ENCODE measurements at places on chromosomes 7 and 10.

DNA sequence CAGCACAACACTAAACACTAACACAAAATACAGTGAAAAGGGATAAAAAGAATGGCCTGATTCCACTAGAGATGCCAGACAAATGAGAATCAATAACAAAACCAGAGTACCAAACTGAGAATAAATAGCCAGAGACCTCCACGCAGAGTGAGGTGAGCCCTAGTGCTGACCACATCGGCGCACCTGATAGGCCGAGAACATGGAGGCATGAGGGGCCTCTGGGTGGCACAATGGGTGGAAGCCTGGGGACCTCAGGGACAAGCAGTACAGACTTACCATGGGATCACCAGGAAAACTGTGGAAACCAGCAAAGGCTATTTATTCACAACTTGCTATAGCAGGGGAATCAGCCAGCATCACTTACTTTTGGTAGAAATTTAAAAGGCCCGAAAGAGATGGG is 1.8 kb upstream of the CSGALNACT2 start:
- DNase-seq: no peak

DNA sequence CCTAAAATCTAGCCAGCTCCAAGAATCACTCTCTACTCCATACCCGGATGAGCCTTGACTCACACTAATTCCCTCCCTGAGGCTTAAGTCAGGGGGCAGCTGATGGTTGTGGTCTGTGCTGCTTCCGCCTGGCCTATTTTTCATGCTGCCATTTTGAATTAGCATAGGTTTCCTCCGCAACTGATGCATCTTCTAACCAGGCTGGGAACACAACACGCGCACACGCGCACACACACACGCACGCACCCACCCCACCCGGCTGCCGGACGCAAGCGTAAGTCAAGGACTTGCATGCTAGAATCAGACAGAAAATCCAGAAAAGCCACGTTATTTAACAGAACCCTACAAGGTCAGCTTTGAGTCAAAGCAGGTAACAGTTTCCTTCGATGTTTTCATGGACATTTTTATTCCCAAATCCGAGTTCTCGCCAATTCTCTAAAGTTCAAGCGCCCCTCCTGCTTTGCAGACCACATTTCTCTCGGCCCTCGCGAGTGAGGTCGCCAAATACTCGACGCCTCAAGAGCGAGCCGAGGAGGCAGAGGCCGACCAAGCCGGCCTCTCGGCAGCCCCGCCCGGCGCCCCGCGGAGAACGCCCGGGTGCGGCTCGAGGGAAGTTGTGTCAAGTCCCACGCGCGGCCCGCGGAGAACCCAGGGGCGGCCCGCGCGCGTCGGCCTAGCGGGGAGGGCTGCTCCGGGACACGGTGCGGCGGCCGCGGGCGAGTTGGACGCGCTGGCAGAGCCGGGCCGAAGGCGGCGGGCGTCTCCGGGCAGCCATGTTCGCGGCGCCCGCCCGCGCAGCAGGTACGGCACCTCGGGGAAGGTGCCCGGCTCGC is 961 bp downstream of the SCRN1 start:
- peak; percentile 8 for DNase-seq

GRCh38 chr7:115024276-115024675 is 102.4 kb downstream of the MDFIC start:
- DNase-seq: no peak

- no peak for DNase-seq
These were observed 16.3 kb upstream of the VPS26A start for GRCh38 chr10:69107699-69108098.

- DNase-seq: no peak
These were observed 120.2 kb upstream of the TMEM229A start for GRCh38 chr7:124152859-124153692.

- no peak for DNase-seq
These were observed 67.3 kb downstream of the DAGLB start for GRCh38 chr7:6380310-6381095.

DNA sequence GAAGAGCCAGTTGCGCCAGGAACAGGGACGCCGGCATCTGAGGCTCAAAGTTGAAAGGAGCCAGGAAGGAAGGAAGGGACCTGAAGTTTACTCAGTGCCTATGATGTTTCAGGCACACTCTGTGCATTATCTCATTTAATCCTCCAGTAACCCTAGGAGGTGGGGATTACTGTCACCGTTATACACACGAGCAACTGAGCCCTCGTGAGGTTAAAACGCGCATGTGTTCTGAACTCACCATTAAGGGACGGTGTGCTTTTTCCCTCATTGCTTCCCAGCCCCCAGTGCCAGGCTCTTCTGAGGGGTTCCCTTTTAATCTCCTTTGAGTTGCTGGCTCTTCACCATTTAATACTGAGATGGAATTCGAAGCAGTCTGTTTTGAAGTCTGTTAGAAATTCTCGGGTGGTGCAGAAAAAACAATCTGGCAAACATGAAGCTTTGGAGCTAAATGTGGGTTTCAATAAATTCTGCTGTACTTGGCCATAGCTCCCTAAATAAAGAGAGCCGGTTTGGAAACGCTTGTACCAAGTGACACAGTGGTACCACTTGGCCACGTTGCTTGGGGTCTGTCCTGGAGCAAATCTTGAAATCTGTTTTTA is 102.2 kb downstream of the TAX1BP1 start:
- no peak for DNase-seq

GRCh38 chr10:20034732-20035131 is 218.5 kb downstream of the PLXDC2 start:
- no peak for DNase-seq

DNA sequence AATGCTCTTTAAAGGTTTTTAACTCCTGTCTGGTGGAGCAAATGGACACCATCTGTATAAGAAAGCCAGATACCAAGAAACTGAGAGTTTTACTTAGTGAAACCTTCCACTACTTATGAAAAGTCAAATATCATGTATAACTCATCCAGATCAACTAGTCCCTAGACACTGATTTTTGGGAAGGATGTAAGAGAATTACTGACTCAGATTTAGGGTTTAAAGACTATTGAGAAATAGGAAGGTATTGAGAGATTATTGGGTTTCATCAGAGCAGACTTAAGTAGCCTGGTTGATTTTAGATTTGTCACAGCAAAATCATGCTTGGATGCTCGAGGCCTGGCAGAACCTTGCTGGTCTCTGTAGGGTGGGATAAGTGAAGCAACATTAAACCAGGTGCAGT is 3.1 kb downstream of the CSTF2T start:
- DNase-seq: no peak

- no peak for DNase-seq
These were observed 10.7 kb upstream of the SFMBT2 start for GRCh38 chr10:7421526-7421925.

DNA sequence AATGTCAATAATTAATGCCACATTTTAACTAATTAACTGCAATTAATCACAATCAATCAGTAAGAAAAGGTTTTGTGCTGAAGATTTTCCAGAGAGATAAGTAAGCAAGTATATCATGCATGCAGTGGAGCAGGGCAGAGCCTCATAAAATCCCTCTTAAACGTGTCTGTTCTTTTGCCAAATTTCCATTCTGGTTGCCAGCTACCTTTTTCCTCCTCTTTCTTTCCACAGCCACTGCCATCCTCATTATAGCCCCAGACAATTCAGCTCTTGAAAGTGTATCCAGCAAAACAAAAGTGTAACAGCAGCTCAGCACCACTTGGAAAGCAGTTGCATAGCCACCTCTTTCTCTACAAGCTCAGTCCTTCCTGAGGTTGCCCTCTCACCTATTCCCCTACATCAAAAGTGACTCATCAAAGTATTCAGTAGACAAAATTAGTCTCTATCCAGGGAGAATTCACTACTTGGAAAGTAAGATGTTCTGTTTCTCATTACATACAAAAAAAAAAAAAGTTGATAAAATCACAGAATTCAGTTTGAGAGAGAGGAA is 26.9 kb upstream of the EPHB6 start:
- DNase-seq: no peak

DNA sequence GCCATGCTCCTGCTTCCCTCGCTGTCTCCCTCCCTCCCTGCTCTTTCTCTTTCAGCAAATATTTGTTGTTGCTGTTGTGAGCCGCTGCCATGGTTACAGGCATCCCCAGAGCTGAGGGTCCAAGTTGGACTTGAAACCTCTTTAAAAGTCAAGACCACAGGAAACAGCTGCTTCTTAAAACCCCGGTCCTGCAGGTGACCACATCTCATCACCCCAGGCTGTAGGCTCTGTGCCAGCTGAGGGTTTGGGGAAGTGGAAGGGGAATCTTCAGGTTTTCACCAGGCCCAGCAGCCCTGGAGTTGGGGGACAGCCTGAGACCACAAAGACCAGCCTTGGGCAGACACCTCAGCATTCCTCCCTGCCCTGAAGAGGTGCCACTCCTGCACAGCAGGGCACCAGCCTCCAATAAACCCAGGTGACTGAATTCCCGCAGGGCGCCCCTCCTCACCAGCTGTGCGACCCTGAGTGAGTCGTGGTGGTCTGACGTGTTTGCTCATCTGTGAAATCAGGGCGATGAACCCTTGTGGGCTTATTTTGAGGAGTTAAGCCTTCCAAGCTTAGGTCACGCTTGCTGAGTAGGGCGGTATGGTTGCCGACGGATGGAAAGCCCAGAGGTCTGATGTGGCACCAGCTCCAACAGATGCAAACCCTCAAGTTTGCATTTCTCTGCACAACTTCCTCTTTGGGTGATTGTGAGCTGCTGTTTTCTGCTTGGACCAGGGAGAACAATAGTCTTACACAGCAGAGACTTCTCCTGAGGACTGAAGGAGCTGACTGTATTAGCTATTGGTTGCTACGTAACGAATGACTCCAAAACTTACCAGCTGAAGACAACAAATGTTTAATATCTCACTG is 24.8 kb downstream of the NPTX2 start:
- no peak for DNase-seq

DNA sequence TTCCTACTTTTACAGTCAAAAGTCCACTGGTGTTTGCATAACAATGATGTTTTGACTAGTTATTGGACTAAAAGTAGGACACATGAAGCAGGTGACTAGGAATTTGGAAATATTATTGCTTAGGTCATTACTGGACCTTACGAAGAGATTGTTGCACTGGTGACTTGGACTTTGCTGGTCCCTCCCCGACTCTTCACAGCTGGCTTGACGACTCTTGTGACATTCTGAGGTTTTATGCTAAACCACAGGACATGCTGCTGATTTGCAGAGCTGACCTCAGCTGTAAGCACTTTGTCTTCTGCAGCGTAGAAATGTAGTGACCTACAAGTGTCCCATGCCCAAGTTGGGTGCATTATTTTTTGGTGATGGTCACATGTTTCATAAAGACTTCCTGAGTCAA is 21.9 kb downstream of the PCBD1 start:
- no peak for DNase-seq

Measured in activated naive CD4-positive, alpha-beta T cell treated with Interleukin-2 at 50 U/mL for 16 hours (primary cell).